ENCODE measurements at places on chromosomes 2 and 18.

GRCh38 chr18:58135701-58136331, 91.8 kb downstream of the NEDD4L start:
- peak; percentile 54 for DNase-seq

- DNase-seq, result no peak
Measured at GRCh38 chr2:197460649-197461048, 7.3 kb downstream of the COQ10B start.

DNA sequence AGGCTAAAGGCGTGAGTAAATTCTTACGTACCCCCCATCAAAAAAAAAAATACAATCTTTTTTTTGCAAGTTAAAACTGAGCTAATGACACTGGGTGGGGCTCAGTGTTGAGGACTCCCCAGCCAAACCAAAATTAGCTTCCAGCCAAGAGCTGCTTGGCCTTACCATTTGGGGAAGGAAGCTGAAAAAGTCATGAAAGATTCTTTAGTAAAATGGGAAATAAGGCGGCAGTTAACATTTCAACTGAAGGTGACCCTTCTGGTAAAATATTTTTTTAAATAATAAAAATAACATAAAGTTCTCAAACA, 16.4 kb downstream of the SMAD7 start:
- DNase-seq, result no peak

- DNase-seq, result no peak
Measured at GRCh38 chr2:8957628-8958027, 45.9 kb downstream of the MBOAT2 start.

DNA sequence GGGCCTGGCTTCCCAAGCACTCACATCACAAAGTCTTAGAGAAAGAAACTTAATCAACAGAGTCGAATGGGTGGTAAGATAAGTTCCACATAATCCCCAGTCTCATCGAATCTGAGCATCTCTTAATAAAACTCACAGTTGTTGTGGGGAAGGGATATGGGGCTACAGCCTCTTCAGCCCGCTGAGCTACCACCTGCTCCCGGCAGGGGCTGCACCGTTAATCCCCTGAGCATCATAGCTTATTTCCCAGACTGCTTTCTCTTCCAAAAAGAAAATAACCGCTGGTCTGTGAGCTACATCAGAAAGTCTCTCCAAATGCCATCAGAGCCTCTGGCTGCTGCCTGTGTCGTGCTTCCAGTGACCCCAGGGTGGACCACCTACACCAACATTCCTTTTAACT, 139.4 kb upstream of the CELF4 start:
- no peak for DNase-seq

Measured in stimulated activated CD4-positive, alpha-beta T cell treated with anti-CD3 and anti-CD28 coated beads, Interleukin-4, amount 100 ng/mL, for 24 hours (primary cell).